Pancreas (tissue), 10 donors: ENCODE measurements at places on chromosomes 13 and 19. TPM values are rescaled to one million over a fixed set of nuclear protein-coding genes. Genes with fewer than 3 reads are reported as not detected.

RNF17 gene
- not detected for polyA plus RNA-seq

ZSCAN1 gene
- 2.5 TPM for polyA plus RNA-seq

IGSF23 gene
- polyA plus RNA-seq: 1.1 TPM

KCNK6 gene
- polyA plus RNA-seq: 9.5 TPM

ZIM2 gene
- polyA plus RNA-seq: 0.08 TPM
